ENCODE measurements at places on chromosomes 16 and 17.

GRCh38 chr17:62975206-62975605, 9.2 kb downstream of the TANC2 start:
- DNase-seq: no peak

DNA sequence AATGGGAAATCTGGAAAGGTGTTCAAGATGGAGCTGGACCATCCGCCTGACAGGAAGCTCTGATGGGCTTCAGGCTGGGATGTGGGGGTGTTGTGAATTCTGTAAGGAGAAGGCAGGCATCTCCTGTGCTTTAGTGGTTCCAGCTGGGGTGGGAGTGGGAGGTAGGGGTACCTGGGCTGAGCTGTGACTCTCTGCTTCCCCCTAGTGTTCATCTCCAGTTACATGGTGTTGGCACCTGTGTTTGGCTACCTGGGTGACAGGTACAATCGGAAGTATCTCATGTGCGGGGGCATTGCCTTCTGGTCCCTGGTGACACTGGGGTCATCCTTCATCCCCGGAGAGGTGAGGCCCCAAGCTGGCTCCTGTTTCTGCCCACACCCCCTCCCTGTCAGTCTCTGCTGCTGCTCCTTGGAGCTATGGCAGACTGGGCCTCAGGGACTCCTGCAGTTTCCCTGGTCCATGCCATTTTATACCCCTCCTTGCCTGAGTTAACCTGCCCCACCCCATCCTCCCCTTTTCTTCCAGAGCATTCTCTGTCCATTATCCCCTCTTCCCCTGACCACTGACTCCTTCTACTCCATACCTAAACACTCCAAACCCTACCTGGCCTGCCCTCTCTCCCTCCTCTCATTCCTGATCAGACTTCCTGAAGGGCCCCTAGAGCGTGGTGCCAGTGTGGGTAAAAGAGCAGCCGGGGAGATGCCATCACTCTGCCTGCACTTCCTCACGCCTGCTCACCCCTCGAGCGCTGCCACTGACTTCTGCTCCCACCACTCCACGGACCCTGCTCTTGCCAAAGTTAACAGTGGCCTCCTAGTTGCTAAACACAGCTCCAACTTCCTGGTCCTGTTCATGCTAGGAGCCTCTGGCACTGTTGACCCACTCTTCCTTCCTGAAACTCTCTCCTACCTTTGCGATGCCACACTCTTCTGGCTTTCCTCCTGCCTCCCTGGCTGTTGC, 3.4 kb downstream of the SPNS1 start:
- no peak for DNase-seq

DNA sequence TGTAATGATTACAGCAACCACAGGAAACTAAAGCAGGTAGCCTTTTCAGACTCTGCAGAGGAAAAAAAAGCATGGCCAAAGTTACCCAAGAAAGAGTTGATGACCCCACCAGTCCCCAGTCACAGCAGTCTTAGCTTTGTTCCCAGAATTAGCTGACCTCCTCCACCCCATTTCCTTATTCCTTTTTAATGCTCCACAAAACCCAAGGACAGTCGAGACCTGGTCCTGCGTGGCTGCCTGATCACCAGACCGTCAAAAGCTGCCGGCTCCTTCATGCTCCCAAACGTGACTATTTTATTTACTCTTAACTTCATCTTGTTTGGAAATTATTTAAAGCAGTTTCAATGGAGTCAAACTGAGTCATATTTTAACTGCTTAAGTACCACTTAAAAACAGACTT, 28.7 kb upstream of the MED9 start:
- DNase-seq: no peak

GRCh38 chr17:9817086-9817485, 4.8 kb downstream of the GSG1L2 start:
- no peak for DNase-seq

DNA sequence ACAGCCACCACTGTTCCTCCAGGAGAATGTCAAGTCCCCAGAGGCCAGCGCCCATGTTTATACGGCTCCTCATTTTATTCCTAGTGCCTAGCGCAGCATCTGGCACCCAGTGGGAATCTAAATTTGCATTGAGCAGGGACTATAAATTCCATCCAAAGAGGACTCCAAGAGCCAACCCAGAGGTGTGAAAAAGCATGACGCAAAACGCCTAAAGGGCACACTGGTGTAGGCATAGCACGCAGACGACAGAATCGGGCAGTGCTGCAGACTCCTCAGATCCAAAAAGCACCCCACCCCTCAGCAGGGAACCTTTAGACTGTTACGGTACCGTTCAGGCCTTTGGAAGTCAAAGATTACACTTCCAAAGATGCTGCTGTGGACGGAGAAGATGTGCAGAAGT, 19.5 kb downstream of the TEKT5 start:
- no peak for DNase-seq

DNA sequence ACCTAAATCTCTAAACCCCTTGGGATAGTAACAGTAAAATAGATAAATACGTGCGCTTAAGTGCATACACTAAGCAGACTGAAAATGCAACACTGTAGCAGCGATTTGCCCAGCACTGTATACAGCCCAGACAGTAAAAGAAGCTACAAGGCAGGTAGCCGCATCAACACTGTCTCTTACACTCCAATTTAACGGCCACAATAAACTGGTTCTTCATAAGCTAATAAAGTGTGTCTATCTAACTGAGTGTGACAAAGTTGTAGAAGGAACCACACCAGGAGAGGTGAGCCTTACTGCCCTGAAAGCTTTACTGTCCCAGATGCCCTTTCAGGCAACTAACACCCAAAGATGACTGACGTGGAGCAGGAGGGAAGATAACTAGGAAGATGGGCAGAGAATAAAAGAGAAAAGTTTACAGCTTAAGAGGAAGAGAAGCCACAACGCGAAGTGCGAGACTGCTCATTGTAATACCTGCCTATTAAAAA, 847 bp downstream of the ZDHHC7 start:
- no peak for DNase-seq

- DNase-seq: no peak
Observed at GRCh38 chr16:75271441-75272096, 20.1 kb upstream of the BCAR1 start.

DNA sequence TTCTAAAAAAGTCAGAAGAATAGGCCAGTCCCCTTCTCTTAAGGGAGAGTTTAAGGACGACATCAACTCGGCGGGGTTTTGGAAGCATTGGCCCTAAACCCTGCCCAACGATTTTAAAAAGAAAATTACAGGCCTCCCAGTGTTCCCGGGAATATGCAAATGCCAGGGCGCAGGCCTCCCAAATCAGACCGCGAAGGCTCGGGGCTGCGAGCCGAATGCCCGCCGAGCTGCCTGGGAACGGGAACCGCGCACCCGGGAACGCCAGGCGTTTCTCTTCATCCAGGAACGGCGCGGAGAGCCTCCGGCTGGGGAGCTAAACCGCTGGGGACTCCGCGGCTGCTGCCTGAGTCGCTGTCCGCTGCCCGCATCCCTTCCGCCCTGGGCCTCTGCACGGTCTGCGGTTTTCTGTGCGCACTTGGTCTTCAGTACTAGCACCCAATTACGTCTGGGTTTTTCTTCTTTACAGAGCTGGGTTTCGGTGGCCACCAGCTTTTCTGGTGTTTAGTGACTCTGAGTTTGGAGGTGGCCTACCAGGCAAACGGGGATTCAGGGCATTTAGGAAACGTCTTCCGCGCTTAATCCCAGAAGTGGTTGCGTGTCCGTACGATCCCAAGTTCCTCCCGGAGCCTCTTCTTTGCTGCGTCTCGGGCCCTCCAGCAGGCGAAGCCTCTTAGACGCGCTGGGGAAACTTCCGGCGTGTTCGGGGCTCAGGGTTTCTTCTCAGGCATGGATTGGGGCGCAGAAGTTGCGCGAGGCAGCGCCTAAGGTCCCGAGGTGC, 5.7 kb downstream of the IRX5 start:
- DNase-seq: no peak
